Renal cortical epithelial cell (primary cell): ENCODE measurements at places on chromosomes 12 and 14.

DNA sequence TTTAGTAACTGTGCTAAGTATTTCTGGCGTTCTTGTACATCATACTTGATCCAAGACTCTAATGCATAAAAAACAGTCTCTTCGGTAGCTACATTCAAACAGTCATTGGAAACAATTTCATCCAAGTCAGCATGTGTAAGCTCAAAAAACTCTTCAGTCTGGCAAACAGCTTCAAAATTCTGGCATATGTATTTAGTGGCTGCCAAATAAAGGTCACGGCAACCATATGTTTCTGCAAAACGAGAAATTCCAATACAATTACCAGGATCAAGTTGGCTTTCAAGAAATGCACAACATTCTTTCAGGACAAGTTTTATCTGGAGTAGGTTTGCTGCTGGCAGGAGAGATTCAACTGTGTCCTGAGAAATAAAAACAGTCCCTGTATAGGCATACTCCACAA lies 16.5 kb downstream of the KLHL28 start:
- DNase-seq, result no peak

GRCh38 chr14:48936362-48936761 lies 649.8 kb downstream of the RPS29 start:
- DNase-seq, result peak; percentile 50

GRCh38 chr14:53391631-53392285 lies 238.6 kb upstream of the DDHD1 start:
- DNase-seq, result peak; percentile 74

DNA sequence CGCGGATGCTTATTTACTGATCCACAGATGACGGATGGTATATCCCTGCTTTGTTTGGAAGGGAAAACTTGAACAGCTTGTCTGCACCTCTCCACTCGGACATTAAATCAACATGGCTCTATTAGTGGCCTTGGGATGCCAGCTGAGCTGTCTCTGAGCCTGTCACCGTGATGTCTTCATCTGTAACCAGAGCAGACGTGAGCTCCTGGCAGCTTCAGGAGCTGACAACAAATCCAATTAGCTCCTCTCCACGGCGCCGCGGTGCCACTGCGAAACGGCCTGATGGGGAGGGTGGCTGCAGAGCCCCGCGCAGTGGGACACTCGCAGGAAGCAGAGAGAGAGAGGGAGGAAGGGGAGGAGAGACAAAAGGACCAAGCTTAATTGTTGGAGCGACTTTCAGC lies 112.3 kb downstream of the PAPOLA start:
- no peak for DNase-seq

DNA sequence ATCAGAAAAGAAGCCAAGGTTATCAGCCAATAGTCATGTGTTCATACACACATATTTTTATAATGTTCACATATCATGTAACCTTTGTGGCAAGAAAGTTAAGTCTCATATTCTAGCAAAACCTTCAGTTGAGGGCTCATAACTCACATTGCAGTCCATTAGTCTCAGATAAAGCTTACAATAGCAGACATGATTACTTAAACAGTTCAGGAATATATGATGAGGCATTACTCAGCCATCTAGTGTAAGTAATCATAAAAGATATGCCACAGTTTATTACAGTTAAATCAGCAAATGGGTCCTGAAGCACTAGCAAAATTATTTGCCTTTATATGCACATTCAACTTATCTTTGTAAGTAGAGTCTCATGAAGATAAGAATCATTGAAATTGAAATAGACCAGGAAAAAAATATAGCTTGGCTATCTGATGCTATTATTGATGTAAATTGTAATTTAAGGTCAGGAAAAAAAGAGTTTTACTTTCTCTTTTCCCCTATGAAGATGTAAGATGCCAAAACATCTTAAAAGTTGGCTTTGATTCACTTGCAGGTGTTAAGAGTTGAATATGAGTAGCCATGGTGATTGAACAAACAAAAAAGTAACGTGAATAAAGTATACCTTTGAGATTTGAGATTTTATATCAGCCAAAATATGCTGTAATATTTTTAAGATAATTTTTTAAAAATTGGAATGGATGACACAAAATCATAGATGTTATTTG lies 537.0 kb downstream of the SLC6A15 start:
- DNase-seq, result no peak

DNA sequence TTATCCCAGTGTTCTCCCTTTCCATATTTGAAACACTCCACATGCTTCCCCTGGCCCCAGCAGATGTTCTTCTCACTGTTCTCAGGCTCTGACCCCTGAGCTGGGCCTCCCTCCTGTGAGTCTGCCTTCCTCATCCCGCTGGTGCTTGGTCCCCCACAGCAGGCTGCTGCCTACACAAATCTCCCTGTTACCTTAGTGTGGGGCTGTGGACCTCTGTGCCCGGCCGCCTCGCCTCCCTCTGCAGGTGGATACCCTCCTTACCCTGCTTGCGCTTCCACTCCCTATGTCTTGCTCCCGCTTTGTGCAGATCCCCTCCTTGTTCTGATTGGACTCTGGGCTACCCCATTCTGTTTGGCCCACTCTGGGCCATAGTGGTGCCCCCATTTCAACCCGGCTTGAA lies 6.9 kb downstream of the DERA start:
- DNase-seq, result no peak

DNA sequence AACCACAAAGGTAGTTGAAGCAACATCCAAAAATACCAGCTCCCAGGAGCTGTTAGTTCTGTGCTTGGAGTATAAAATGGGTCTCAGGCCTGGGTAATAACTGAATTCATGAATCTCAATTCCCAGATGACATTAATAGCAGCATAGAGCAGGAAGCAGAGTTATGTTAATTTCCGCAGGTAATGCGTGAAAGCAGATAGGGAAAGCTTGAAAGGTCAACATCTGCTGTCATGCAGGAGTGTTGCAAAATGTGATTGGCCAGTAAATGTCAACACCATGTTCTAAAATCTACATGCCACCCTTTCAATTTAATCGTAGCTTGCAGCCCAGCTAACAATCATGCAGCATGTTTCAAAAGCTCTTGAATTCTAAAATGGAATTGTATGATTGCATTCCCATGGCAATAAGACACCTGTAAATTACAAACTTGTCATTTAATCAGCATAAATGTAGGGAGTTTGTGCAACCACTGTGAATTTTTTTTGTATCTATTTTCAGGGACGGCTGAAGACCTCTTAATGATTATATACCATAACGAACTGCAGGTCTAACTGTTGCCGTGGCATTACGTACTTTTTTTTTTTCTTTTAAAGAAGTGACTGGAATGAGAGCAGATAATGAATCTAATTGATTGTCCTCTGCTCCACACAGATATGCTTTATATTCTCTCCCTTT lies 635.8 kb upstream of the FOXG1 start:
- no peak for DNase-seq

GRCh38 chr12:111437816-111438454 lies 32.2 kb downstream of the SH2B3 start:
- peak; percentile 74 for DNase-seq

- no peak for DNase-seq
These were observed 137.6 kb downstream of the ZFP36L1 start for GRCh38 chr14:68655021-68655831.

DNA sequence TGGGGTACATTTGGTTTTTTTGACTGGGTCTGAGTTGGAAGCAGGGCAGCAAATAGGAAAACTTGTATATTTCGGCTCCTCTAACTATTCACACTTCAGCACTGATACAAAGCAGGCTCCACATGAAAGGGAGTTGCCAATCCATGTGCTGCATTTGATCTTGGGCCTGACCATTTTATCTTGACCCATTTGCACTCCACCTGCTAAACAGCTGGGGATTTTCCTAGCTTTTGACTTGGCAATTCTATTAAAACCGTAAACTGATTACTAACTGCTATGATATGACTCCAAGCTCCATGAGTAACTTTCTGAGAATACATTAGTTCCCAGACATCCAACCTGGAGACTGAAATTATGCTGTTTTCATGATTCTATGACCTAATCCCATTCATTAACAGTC lies 797.1 kb downstream of the BCL11B start:
- DNase-seq, result no peak

- peak; percentile 58 for DNase-seq
These were observed 116.6 kb downstream of the NAV3 start for GRCh38 chr12:77947330-77947729.

- DNase-seq, result peak; percentile 81
These were observed 173.2 kb downstream of the SUDS3 start for GRCh38 chr12:118549510-118549980.

- DNase-seq, result no peak
These were observed 406.9 kb upstream of the SOX5 start for GRCh38 chr12:24356240-24356804.

GRCh38 chr12:26187014-26187798 lies 8.2 kb upstream of the SSPN start:
- no peak for DNase-seq

DNA sequence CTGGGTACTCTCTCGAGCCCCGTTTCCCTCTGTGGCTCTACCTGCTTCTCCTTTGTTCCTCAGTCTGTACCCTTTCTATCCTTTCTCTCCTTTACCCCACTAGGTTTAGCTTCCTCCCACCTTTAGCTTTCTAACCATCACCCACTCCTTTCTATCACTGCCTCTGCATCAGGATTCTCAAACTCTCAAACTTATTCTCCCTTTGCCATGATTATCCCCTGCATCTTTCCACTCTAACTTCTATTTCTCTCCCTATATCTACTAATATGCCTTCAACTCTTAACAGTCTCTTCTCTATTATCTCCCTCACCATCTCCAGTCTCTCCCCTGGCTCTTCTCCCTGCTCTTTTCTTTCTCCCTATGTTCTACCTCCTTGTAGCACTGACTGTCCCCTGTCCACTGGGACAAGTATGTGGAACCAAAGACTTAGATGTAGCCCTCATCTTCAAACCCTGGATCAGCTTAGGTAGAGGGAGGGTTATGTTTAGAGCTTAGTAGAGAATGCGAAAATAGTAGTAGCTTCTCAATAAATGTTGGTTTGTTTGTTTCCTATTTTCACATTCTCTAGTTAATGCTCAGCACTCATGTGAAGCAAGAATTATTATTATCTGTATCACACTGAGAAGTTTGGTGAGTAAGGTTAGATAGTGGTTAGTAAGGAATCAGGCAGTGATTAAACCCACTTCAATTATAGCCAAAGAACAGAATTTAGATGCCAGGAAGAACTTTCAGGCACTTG lies 3.4 kb downstream of the GDF11 start:
- no peak for DNase-seq

- peak; percentile 69 for DNase-seq
These were observed 30.3 kb downstream of the DMAC2L start for GRCh38 chr14:50342221-50343078.

GRCh38 chr12:102958830-102959176 lies 1.3 kb downstream of the ASCL1 start:
- no peak for DNase-seq

GRCh38 chr14:30312214-30312613 lies 246.7 kb upstream of the G2E3 start:
- DNase-seq, result no peak

DNA sequence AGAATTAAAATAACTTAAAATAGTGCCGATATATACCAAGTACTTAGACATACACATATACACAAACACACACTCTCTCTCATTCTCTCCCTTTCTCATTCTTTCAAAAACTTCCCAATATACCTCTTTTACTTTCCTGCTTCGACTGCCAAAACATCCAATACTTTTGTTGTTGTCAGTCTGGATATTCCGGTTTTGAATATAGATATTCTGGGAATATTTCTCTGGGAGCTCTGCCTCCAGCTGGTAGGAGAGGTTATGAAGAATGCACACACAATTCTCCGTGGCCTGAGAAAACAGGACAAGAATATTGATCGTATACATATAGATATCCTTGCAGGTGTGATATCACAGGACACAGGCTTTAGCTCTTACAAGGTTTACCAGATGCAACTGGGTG lies 66.6 kb upstream of the YARS2 start:
- DNase-seq, result no peak

DNA sequence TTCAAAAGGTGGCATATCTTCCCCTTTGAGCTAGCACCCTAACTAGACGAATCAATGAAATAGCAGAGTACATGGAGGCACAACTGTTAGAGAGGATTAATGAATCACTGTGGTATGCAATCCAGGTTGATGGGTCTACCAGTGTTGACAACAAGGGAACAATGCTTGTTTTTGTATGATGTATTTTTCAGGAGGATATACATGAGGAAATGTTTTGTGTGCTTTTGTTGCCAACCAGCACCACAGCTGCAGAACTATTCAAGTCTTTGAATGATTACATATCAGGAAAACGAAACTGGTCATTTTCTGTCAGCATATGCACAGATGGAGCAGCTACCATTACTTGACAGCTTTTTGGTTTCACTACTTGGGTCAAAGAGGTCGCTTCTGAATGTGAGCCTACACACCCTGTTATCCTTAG lies 142.6 kb downstream of the GPHN start:
- peak; percentile 21 for DNase-seq

GRCh38 chr12:131090274-131091210 lies 136.8 kb downstream of the ADGRD1 start:
- no peak for DNase-seq

DNA sequence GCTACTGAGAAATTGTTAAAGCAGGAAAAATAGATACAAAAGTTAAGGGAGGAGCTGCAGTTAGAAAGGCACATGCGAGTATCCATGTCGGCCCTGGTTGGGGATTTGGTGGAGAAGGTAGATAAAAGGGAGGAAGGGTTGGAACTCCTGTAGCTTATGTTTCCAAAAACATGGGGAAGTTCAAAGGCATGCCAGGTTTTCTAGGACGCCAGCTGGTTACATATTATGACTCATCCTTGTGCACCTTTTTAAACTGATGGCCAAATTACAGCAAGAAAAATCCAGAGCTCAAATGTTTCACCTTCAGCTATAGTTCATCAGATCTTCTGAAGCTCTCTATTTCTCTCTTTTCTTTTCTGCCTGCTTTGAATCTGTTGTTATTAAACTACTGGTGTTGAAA lies 13.2 kb upstream of the MAP4K5 start:
- no peak for DNase-seq

DNA sequence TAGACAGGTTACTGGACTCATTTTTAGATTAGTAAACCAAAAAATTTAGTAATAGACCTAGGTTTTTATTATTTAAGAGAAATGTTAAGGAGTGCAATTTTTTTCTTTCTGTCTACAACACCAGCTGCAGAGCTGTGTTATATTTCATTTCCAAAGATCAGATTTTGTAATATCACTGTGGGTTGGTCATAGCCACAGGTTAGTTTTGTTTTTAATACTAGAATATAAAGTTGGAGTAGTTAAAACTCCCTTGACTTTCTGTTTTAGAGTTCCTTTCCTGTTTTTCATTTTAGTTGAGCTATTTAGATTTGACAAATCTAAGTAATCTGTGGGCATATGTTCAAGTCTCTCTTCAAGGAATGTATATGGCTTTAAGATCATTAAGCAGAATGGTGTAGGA lies 30.7 kb upstream of the GARIN2 start:
- no peak for DNase-seq

GRCh38 chr12:74488134-74488533 lies 49.5 kb upstream of the ATXN7L3B start:
- DNase-seq, result no peak

- peak; percentile 37 for DNase-seq
These were observed 885 bp upstream of the PALS1 start for GRCh38 chr14:67240168-67240932.

DNA sequence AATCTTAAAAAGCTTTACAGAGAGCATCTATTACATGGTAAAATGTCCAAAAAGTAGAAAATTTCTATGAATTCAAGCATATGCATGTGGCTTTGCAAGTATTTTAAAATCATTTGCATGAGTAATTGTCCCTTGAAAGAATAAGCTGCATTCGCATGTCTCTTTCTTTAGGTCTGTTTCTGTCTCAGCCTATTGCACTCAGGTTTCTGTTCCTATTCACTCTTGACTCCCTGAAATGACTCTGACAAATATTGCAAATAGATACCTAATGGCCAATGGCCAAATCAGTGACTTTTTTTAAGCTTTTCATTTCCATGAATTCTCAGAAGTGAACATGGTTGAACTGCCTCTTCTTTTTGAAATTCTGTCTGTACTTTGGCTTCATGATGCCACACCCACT lies 6.4 kb upstream of the TTC8 start:
- no peak for DNase-seq
